Stimulated activated CD4-positive, alpha-beta T cell treated with anti-CD3 and anti-CD28 coated beads, Interleukin-4, amount 100 ng/mL, for 48 hours (primary cell): ENCODE measurements at places on chromosomes 2 and 18.

GRCh38 chr18:22524783-22525182 lies 107.1 kb upstream of the CTAGE1 start:
- no peak for DNase-seq

GRCh38 chr2:130963196-130963848 lies 126.6 kb downstream of the ARHGEF4 start:
- no peak for DNase-seq

DNA sequence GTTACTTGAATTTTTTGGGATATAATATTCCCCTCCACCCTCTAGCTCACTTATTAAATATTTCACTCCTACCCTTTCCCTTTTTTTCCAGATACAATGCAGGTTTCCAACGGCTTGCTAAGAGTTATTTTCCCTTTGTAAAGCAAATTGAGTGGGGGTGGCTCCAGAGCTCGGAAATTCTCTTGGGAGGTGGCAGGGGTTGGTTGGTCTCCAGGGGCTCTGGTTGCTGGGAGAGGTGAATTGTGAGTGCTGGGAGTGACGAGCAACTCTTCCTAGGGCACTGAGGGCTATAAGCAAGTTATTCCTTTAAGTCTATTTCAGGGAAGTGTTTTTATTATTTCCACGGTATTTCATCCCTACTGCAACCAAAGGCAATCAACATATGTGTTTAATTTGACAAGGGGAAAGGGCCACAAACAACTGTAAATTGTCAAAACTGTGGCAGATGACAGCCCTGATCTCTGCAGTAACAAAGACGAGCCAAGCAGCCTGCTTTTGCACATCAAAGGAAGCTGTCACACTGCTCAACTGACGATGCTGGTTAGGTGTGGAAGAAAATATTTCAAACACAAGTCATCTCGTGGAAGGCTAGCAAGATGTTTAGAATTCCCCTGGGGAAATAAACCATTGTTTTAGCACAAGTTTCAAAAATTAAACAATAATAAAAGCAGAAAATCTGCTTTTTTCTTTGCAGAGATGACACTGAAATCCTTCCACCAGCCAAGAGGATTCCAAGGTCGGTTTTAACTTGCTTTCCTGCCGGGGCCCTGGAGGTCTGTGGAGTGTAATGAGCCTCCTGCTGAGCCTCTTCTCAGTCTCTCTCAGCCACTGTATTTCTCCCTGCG lies 34.8 kb upstream of the ASXL2 start:
- no peak for DNase-seq

- no peak for DNase-seq
These were observed 139.2 kb upstream of the VRK2 start for GRCh38 chr2:57907411-57907810.

- no peak for DNase-seq
These were observed 30.4 kb downstream of the KLF7 start for GRCh38 chr2:207135340-207135739.

GRCh38 chr2:41377837-41378236 lies 670.0 kb upstream of the PKDCC start:
- no peak for DNase-seq

GRCh38 chr18:78777992-78778391 lies 201.6 kb upstream of the SALL3 start:
- DNase-seq: no peak

GRCh38 chr18:13513481-13513880 lies 212.9 kb downstream of the FAM210A start:
- no peak for DNase-seq

GRCh38 chr2:239712755-239713154 lies 311.9 kb upstream of the HDAC4 start:
- DNase-seq: no peak

DNA sequence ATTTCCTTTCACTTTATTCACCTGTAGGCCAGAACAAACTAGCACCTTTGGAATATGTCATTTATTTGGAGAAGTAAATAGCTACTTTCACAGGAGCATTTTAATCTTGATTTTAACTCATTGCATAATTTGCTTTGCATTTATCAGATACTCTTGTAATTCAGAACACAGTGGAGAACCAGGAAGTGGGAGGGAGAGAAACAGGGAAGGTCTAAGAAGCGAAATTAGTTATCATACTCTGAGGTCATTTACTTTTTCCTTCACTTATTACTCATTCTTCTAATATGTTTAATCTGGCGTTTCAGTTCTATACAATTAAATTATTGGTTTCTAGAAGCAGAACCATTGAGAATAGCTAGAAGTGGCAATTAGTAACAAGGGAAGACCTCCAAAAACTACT lies 20.7 kb downstream of the RBM44 start:
- DNase-seq: no peak

- DNase-seq: no peak
These were observed 386.6 kb downstream of the NRXN1 start for GRCh38 chr2:50645346-50645745.

DNA sequence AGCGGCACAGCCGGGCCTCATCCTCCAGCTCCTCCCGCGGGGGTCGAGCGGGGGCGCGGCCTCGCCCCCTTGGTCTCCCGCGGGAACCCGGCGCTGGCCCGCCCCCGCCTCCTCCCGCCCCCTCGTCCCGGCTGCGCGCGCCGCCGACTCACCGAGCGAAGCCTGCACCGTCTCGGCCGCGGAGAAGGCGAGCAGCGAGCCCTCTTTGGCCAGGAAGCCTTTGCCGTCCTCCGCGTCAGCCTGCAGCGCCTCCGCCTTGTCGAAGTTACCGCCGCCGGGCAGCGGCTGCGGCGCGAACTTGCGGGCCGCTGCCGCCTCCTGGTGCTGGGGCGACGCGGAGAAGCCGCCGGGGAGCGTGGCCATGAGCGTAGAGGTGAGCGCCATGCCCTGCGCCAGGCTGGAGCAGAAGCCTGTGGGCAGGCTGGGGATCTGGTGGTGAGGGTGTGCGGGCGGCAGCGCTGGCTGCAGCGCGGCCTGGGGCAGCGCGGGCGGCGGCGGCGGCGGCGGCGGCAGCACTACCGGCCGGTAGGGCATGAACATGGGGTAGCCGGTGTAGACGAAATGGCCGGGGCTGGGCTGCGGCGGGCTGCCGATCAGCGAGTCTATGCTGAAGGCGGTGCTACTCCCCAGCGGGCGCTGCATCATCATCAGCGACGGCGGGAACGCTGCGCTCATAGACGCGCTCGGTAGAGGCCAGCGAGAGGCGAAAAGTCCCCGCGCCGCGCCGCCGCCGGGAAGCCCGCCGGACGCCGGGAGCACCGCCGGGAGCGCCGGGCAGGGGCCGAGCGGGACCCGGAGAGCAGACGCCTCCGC lies 683 bp downstream of the GBX2 start:
- DNase-seq: no peak

DNA sequence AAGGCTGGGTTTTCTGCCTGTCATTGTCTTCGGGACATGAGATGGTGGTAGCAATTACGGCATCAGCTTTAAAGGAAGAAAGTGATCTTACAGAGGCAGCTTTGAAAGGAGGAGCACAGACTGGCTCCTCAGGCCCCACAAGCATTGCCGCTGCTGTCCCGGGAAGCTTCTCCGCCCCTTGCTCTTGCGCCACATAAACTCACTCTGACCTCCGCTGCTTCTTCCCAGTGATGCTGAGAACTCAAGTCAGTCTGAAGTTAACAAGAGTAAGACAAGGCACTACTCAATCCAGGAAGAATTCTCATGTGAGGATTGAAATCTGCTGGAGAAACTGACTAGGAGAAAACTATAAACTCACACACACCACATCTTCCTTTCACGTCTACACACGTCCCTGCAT lies 112.4 kb upstream of the RIOK3 start:
- no peak for DNase-seq

DNA sequence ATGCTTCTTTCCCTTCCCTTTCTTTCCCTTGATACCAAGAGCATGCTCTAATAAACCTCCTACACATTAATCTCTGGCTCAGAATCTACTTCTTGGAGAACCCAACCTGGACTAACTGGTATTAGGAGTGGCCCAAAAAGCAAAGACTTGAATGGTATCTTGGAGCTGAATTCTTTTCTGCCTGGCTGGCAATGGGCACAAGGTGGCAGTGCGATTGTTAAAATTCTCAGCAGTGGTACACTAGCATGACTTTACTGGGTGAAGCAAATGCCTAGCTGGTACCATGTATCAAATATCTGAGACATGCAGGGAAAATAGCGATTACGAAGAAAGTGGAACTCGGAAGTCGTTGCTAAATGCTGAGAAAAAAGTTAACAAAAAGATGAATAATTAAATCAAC lies 376.1 kb downstream of the XIRP2 start:
- no peak for DNase-seq
